Activated T-helper 1 cell treated with Interleukin-2 at 50 U/mL for 16 hours (primary cell): ENCODE measurements at places on chromosomes 1 and 21.

GRCh38 chr21:16583556-16583955, 853.8 kb downstream of the USP25 start:
- DNase-seq: no peak

DNA sequence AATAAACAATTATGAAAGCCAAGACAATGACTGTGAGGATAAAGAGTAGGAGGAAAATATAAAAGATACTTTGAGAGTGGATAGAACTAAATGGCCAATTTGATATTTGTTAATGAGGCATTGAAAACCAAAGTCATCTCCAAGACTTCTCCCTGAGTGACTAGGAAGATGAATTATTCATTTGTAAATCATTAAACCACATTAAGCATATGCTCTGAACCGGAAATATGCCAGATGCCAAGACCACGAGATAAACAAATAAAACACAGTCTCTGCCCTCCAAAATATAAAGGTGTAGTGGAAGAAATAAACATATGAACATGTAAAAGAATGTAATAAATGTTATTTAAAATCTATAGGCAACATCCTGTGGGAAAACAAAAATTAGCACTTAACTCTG, 78.8 kb downstream of the MRPL39 start:
- DNase-seq: no peak

DNA sequence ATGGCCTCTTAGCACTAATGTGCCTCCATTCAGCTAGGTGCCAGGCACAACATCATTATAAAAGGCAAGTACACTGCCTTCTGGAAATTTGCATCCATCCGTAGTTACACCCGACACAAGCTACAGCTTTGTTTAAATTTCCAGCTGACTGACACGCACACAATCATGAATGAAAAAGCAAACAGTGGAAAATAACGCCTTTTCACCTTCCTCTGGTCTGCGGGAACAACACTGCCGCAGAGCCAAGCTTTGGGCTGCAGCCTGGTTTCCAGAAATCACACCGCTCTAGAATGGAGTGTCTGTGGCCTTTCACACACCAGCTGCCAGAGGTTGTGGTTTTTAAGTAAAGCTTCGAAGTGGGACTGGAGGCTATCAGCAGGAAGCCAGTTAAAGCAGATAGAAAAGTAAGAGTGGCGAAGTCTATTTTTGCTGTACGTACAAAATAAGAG, 142.8 kb upstream of the COA6 start:
- DNase-seq: no peak

DNA sequence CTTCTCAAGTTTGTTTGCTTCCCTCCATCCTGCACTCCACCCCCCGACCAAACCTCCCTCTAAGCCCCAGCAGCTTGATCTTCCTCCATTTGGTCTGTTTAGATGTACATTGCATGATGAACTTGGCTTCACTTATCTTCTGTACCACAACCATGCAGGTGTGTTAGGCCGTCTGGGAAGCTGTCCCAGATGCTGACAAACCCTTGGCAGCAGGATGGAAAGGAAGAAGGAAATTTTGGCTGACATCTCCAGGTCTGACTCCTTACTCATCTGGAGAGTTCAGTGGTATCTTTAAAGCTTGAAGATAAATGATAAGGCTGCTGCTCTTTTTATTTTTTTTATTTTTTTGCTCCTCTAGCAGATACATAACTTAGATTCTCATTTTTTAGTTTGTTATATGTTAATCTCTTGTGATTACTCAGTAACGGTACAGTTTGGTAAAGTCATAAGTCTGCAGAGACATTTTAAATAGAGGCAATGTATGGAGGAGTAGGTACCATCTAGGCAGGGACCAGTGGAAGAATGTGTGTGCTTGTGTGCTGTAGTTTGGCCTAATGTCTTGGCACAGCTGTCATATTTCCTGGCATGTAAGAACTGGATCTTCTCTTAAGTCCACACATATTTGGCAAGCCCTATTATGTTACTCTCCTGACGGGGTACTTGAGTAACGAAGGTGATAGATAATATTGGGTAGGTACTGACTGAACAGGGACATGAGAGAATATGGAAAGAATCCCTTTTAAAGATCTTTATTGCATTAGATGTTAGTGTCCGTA, 79.7 kb downstream of the CACHD1 start:
- DNase-seq: no peak

- no peak for DNase-seq
Measured at GRCh38 chr1:44678626-44679025, 4.1 kb downstream of the ARMH1 start.

GRCh38 chr1:185365951-185366350, 48.9 kb upstream of the IVNS1ABP start:
- DNase-seq: no peak

GRCh38 chr1:184648856-184649201, 105.8 kb downstream of the EDEM3 start:
- DNase-seq: no peak

DNA sequence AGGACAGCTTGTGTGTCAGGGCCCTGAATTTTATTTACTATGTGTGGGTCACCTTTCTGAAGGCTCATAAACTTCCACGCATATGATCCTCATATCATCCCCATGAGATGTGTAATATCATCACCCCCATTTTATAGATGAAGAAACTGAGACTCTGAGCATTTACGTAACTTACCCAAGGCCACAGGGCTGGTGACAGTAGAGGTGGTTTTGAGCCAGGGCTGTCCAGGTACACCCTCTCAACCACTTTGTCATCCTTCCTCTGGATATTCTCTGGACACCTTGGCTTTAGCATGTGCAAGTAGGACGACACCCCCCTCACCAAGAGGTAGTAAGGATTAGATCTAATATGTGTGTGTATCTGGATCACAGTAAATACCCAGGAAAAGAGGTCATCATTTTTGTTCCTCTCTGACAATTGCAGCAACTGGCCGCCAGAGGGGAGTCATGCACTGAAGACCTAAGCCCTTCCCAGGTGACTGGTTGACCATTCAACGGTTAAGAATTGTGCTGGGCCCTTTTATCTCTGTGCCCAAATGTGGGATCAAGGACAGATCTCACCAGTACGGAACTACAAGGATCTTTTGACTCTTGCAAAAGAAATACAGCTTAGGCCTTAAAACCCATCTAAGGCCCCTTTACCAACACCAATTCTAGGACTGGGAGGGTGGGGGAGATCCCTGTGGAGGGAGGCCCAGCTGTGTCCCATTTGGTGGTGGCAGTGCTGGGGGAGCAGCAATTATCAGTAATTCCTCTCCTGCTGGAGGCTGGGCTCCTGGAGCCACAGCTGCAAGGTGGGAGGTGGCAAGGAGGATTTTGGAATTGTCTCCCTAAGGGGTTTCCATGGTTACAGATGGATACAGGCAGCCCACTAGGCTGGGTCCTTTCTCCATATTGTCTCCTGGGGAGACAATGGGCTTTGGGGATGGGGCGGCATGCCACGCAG, 13.7 kb upstream of the E2F2 start:
- DNase-seq: no peak

GRCh38 chr1:46404482-46405196, 10.5 kb downstream of the FAAH start:
- no peak for DNase-seq

DNA sequence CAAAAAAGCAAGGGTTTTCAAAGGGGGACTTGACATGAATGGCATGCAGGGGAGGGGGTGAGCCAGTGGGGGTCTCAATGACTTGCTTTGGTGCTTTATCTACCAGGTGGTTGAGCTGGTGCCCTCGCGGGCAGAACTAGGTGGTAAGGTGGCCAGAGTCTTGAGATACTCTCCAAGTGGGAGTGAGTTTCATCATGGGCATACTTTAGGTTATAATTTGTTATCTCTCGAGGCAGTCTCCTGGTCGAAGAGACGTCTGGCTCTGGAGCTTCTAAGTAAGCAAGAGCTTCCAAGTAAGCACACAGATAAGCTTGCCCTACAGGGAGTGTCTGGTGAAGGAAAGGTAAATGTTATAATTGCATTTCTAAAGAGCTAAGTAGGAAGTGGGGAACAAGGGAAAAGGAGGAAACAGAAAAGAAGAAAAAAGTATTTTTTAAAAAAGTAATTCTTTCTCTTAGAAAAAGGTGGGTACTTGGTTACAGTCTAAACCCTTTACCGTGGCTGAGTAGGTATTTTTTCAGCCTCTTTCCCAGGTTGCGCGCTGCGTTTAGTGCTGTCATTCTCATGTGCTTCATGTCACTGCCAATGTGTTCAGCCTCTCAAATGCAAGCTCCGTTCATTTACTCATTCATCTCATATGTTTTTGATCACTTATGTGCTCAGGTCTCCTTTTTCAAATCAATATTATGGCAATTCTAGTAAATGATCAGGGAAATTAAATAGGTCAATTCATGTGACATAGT, 31.6 kb upstream of the DNAJC6 start:
- no peak for DNase-seq

GRCh38 chr1:50976890-50977574, 7.0 kb downstream of the CDKN2C start:
- no peak for DNase-seq

DNA sequence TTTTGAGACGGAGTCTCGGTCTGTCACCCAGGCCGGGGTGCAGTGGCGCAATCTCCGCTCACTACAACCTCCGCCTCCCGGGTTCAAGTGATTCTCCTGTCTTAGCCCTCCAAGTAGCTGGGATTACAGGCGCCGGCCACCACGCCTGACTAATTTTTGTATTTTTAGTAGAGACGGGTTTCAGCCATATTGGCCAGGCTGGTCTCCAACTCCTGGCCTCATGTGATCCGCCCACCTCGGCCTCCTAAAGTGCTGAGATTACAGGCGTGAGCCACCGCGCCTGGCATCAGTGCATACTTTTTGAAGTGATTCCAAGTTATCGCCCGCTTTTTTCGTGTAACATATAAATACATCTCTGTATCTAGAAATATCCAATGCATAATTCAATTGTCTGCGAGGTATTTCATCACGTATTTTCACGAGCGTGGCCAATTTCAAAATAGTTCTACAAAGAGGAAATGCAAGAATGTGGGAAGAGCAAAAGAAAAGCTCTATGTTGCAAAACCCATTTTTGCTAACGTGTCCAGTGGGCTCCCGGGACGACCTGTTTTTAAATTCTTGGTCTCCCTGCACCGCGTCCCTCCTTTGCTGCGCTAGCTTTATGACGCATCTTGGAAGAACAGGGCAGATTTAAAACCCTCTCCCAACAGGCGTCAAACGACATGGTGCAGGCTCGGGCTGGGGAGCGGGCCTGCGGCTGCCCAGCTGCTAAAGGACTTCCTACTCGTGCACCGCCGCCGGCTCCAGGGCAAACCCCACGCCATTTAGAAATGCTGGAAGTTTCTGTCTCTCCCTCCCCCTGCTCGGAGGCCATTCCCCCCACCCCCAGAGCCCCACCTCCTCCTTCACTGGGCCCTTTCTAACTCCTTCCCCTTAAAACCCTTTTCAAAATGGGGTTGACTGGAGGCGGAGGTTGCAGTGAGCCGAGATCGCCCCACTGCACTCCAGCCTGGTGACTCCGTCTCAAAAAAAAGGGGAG, 923 bp upstream of the IFNGR2 start:
- DNase-seq: no peak

DNA sequence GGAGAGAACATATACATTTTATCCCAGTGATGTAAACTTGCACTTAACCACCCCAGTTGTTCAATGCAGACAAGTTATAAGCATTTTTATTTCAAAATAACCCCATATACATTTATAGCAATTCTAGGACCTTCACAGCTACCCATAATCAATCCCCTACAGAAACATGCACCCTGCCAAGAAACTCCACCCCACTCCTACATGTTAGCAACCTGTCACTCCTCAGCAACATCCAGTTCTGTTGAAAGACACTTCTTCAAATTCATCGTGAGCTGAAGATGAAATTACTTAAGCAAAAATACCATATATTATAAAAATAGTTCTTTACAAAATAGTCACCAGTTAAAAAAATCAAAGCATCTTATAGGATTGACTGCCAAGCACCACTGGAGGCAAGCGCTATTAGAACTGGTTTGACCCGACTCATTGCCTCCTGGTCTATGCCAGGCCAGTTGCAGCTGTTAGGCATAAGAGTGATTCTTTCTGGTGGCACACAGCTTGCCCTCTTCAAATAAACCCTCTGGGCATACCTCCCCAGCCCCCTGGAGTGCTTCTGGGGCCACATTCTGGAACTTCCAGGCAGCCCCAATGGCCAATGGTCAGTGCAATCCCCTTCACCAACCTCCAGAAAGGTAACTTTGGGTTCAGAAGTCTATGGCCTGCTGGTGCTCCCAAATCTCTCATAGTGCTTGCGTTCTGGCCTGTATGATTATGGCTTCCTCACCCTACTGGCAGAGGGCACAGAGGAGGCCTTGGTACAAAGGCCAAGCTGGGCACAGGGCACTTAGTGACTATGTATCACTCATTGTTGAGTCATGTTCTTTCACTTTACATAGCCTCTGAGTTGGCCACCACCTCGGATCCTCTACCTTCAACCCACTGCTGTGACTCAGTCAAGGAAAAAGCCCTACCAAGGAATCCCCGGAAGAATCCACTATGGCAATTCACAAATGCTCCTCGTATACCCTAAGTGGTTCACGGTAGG, 72.2 kb upstream of the RALGPS2 start:
- no peak for DNase-seq

DNA sequence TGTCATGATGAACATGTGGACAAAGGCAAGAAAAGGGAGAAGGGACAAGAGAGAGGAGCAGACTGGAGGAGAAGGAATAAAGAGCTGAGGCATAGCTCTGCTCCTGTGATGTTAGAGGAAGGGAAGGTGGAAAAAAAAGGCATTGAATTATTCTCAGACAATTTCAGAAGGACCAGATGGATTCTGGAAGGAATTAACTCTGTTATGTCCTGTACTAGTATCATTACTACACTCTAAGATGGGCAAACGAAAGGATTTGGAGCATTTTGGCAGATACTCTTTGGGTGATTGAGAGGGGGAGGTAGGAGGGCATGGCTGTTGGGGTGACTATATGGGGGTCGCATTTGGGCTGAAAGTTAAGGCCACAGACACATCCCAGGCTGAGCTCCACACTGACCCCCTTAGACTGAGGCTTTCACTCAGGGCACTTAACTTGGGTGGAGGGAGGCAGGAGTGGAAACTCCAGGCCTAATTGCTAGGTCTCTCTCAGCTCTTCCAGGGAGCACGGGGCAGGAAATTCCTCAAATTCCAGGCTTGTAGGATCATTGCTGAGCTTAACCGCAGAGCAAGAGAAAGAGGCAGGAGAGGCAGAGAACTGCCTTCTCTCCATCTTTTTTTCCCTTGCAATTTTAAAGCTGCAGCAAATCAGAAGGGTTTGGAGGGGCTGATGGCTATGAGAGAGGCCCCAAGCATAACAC, 25.9 kb downstream of the KIRREL1 start:
- no peak for DNase-seq
